ENCODE measurements at places on chromosomes 4 and X. TPM values are rescaled to one million over a fixed set of nuclear protein-coding genes. Genes with fewer than 3 reads are reported as not detected.

The MTNR1A gene
- not detected for total RNA-seq

The DGKK gene
- total RNA-seq, result not detected

The FAM53A gene
- 0.85 TPM for total RNA-seq

The NEUROG2 gene
- not detected for total RNA-seq

The PAGE1 gene
- total RNA-seq, result not detected

The PNMA5 gene
- not detected for total RNA-seq

The SFRP2 gene
- not detected for total RNA-seq

The TRIM75 gene
- not detected for total RNA-seq

The PCSK1N gene
- 0.09 TPM for total RNA-seq

The SOD3 gene
- total RNA-seq, result 12.2 TPM

The GC gene
- total RNA-seq, result not detected

The RRH gene
- total RNA-seq, result 0.09 TPM

The TENM3 gene
- 17.4 TPM for total RNA-seq

The C4orf46 gene
- total RNA-seq, result 5.5 TPM

The MAGEC3 gene
- not detected for total RNA-seq

The HERC6 gene
- total RNA-seq, result 3.8 TPM

The VCX3A gene
- total RNA-seq, result not detected

The SATL1 gene
- not detected for total RNA-seq

The RNF128 gene
- total RNA-seq, result 5.7 TPM

The ZMAT1 gene
- total RNA-seq, result 0.09 TPM

The PF4V1 gene
- total RNA-seq, result 51.0 TPM

The CLNK gene
- not detected for total RNA-seq

The HTN3 gene
- not detected for total RNA-seq

The JADE1 gene
- total RNA-seq, result 10.1 TPM

The MTTP gene
- 0.09 TPM for total RNA-seq

The MAOA gene
- total RNA-seq, result 4.8 TPM

The RAI2 gene
- 0.14 TPM for total RNA-seq

The CTBP1 gene
- total RNA-seq, result 202 TPM

The SSX3 gene
- not detected for total RNA-seq

The SYNPO2 gene
- 17.9 TPM for total RNA-seq

The LIMCH1 gene
- total RNA-seq, result 16.5 TPM

The PRRG1 gene
- 11.1 TPM for total RNA-seq

The FGFBP2 gene
- total RNA-seq, result not detected

The MSX1 gene
- 7.8 TPM for total RNA-seq

The SPANXA2 gene
- total RNA-seq, result 0.28 TPM

The GPRASP3 gene
- 5.0 TPM for total RNA-seq

The RASGEF1B gene
- total RNA-seq, result 0.46 TPM

The RHOXF2 gene
- total RNA-seq, result not detected

The USP27X gene
- 1.8 TPM for total RNA-seq

The LCORL gene
- total RNA-seq, result 5.6 TPM

The LRRC66 gene
- total RNA-seq, result 0.46 TPM

The SLC2A9 gene
- 4.3 TPM for total RNA-seq

The MAGEB10 gene
- total RNA-seq, result not detected

The SLC38A5 gene
- total RNA-seq, result 40.4 TPM

The NXF3 gene
- total RNA-seq, result not detected

The GYG2 gene
- 11.4 TPM for total RNA-seq

The CPLX1 gene
- total RNA-seq, result not detected
